Cortex of kidney (tissue), 1 donor: ENCODE measurements at places on chromosomes 3 and 15.

DNA sequence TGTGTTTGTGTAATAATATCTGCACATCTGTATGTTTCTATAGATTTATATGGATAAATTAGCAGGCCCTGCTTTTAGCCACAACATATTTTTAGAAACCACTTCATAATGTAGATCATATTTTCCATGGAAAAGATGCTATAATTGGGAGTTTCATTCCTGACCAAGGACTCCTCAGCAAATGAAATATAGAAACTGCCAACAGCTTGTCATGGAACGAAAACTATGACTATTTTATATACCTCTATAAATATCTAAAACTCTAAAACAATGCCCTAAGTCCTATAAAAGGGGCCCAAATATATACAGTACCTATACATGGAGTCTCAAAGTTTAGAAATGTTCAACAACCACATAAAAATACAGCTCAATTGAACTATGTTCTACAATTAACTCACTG, 27.9 kb downstream of the EID1 start:
- DNase-seq = no peak

DNA sequence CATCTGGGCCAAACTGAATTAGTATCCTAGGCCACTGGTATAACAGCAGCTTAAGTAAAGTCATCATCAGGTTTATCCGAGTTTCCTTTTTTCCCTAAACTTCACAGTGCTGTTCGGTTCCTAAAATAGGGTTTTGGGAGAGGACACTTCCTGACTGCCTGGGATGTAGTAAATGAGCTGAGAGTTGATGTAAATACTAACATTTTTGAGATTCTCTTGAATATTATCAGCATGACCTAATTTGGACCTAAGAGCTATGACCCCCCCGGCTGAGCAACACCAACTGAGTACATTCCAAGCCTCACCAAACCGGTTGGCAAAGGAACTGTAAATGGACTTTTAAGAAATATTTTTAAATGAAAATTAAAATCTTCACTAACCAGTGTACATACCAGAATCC, 78.8 kb downstream of the IL5RA start:
- DNase-seq = no peak

- no peak for DNase-seq
These were observed 109.7 kb downstream of the UBE2E2 start for GRCh38 chr3:23312866-23313265.

- no peak for DNase-seq
These were observed 471.8 kb downstream of the MFSD1 start for GRCh38 chr3:159273608-159274007.

DNA sequence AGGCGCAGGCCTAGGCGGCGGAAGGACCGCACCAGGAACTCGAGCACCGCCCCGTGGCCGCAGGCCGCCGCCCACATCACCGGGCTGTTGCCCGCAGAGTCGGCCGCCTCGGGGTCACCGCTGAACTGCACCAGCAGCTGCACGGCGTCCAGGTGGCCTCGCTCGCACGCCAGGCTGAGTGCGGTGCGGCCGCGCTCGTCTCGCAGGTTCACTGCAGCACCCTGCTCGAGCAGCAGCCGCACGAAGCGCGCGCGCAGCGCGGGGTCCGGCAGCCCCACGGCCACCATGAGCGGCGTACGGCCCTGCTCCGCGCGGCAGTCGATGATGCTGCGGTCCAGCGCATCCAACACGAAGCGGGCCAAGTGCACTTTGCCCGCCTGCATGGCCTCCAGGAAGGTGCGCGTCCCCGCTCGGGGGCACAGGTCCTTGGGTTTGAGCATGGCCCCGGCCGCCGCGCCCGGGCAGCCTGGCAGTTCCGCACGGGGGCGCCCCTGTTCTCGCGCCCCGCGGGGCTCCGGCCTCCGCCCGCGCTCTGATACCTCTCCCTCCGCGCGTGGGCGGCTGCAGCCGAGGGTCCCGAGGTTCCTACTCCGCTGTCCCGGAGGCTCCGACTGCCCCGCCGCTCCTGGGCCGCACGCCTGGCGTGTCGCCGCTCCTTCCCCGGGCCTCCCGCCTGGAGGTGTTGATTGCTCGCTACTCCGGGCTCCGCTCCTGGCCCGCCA, 556 bp downstream of the ANKRD63 start:
- no peak for DNase-seq

GRCh38 chr3:146558781-146559180, 14.4 kb upstream of the PLSCR1 start:
- DNase-seq = no peak

- no peak for DNase-seq
These were observed 79.5 kb upstream of the UMPS start for GRCh38 chr3:124650798-124651197.

DNA sequence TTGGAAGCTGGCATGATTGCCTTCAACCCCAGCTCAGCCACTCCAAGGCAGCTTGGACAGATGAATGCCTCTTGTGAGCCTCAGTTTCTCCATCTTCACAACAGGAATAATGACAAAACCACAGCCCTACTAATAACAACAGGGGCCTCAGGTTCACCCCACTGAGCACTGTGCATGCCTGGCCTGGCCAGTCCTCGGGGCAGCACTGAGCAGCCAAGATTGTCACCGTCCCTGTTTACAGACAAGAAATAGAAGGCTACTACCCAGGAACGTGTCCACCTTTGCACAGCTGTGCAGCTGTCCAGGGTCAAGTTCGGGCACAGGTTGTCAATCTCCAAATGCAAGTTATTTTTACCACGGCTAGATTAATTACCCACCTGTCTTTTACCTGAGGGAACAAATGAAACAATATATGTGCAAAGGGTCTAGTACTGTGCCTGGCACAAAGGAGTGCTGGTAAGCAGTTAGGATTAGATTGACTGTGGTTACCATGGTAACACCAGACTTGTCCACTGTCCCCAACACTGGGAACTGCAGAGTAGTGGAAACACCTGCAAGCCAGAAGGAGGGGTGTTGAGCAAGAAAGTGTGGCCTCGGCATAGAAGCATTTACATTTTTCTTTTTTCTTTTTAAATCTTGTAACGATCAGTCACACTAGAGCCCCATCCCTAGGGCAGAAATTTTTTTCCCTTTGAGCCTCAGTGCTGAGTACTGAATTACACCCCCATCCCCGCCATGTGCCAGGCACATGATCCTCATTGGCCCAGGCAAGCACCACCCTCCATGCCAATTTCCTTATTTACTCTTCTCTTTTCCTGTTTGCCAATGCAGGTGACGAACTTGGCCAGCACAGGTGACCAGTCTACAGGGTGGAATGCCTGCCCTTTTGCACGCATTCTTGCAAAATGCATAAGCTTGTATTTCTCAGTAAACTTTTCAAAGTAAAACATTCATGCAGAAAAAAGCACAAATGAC, 66.3 kb upstream of the SLC6A6 start:
- DNase-seq = no peak

GRCh38 chr3:11661827-11662226, 18.1 kb upstream of the VGLL4 start:
- DNase-seq = no peak

- DNase-seq = no peak
These were observed 29.7 kb upstream of the MDFIC2 start for GRCh38 chr3:70342149-70342548.

GRCh38 chr3:46660003-46660402, 33.5 kb downstream of the ALS2CL start:
- DNase-seq = no peak

DNA sequence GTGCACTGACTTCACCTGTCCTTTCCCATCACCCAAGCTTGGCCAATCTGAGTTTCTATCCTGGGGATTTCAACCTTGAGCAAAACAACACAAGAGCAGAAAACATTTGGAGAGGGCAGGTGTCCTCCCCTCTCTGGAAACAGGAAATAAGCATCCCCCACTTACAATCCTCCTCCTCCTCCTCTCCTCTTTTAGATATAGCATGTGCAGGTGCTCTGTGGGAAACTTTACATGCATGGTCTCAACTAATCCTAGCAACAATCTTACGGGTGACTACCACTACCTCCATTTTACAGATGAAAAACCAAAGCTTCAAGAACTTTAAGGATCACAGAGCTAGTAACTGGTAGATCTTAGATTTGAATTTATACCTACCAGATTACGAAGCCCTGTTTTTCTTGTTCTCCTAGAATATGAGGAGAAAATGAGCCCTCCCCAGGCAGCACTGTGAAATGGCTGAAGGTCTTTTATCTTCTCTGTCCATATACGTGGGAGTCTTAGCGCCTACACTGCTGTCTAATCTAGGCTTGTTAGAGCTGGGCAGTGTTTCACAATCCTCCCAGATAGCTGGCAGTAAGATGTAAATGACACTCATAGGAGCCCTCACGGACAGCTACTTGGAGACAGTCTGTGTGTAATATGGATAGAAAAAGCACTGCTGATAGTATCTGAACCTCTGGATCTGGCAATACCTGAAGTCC, 301.2 kb upstream of the PROK2 start:
- DNase-seq = no peak

DNA sequence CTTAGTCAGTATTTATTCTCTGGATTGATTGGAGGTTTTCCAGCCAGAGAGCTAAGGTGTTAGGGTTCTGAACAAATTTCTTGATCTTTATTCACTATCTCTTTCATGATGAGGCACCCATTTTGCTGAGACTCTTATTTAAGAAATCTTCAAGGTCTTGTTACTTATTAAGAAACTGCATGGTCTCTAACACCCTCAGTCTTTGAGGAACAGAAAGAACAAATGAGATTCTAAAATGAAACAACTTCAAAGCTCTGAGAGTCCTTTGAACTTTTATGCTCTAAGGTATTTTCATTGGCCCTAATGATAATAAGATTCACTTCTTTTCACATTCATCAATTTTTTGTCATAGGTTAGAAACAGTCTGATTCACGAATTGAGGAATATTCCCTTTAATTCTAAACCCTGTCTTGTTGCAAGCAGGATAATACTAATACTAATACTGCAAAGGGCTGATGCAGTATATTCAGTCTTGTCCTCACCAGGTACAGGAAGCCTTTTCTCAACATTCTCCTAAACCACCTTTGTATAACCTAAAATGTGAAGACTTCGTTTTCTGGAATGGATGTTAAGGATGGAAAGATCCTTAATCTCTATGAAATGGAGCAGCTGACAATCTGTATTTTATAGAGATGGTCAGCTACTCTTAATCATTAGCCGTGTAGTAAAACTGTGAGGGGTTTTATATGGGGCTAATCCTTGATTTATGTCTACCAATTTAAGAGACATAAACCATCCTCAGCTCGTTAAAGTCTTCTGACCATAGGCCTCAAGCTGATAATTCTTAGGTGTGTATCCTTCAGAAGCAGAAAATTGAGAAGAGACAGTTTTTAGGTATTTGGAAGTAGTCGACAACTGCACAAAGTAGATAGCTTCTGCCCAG, 198.3 kb downstream of the OTOL1 start:
- no peak for DNase-seq

GRCh38 chr3:182810574-182811268, 17.4 kb downstream of the ATP11B start:
- DNase-seq = no peak

- no peak for DNase-seq
These were observed 1.5 kb downstream of the CHRNA3 start for GRCh38 chr15:78619022-78619950.

DNA sequence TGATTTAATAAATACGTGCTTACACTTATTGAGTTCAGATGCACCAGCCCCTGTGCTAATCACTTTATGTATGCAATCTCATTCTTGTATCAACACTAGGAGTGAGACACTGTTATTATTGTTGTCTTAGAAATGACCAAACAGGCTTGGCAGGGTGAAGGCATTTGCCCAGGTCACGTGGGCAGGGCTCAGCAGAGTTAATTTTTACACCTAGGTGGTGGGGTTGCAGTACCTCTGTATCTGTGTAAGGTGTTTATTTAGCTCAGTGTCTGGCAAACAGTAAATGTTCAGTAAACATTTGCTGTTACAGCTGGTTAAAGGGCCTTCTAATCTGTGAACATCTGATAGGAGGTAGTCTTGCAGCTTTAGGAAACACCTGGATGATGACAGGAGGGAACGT, 200.0 kb downstream of the CACNA2D3 start:
- DNase-seq = no peak

- DNase-seq = no peak
These were observed 122.6 kb downstream of the IGF1R start for GRCh38 chr15:98770984-98771383.

DNA sequence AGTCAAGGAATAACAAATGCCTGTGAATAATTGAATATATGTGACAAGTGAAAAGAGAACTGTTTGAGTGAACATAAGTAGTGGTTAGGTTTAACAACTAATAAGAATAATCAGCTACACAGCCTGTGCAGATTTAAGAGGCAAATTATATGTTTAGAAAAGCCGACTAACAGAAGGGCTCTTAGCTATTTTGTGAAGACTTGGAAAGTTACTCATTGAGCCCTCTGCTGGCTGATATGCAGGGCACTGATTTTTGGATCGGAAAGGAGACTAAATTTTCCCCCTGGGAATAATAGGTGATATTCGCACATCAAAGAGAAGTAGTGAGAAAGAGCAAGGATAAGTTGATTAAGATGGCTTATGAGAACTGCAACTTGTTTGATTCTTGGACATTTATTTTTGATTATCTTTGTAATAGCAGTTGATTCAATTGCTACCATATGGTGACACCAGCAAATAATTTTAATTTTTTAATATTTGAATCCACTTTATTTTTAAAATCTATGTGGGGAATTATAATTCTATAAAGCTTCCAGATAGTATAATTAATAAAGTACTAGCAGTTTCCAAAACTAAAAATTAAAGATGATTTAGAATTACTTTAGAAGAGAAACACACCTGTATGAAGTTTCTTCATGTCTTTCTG, 156.2 kb downstream of the NLGN1 start:
- DNase-seq = no peak

DNA sequence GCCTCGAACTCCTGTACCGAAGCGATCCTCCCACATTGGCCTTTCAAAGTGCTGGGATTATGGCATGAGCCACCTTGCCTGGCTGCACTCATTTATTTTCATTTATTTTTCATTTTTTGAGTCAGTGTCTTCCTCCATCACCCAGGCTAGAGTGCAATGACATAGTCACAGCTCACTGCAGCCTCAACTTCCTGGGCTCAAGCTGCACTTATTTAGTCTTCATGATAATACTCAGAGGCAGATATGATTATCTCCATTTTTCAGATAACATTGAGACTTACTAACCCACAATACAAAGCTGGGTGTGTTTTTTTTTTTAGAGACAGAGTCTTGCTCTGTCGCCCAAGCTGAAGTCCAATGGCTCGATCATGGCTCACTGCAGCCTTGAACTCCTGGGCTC, 10.0 kb downstream of the PRKCI start:
- no peak for DNase-seq

DNA sequence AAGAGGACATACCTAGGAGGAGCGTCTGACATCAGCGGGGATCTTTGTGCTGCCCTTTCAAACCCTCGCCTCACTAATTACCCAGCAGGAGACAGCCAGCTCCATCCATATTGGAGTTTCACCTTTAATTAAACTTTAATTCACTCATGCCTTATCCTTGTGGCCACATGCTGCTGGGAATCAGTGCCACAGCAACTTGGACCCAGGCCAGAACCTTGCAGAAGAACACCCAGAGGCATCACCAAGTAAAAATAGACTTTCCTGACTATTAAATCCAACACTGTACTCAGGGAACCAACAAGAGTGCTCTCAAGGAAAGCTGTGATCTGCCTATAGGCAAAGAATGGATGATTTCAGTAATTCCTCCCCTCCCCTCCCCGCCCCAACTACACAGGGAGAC, 23.9 kb downstream of the EIF1B start:
- no peak for DNase-seq
